ENCODE measurements at places on chromosomes 16 and 17.

- no peak for DNase-seq
These were observed 155.4 kb upstream of the FOXF1 start for GRCh38 chr16:86354641-86355513.

- DNase-seq, result peak; percentile 95
These were observed 12.7 kb upstream of the HASPIN start for GRCh38 chr17:3710951-3711383.

DNA sequence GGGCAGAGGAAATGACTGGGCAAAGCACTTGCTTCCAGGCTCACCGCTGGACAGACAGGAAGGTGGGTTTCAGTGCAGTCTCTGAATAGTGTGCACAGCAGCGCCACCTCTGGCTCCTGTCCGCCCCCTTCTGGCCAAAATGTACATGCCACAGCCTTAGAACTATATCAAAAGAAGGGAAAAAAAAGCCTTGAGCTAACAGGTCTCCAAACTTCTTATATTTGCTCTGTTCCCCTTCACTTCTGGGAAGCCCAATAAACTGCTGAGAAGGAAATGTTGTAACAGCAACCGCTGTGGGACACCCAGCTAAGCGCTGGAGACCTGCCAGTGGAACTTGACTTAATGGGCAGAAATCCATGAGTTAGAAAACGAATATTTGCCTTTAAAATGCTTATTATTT, 17.5 kb downstream of the COG7 start:
- DNase-seq, result peak; percentile 61

GRCh38 chr17:74187761-74188160, 15.7 kb upstream of the RPL38 start:
- DNase-seq, result no peak

GRCh38 chr16:85718682-85719081, 29.9 kb upstream of the GINS2 start:
- DNase-seq, result no peak

DNA sequence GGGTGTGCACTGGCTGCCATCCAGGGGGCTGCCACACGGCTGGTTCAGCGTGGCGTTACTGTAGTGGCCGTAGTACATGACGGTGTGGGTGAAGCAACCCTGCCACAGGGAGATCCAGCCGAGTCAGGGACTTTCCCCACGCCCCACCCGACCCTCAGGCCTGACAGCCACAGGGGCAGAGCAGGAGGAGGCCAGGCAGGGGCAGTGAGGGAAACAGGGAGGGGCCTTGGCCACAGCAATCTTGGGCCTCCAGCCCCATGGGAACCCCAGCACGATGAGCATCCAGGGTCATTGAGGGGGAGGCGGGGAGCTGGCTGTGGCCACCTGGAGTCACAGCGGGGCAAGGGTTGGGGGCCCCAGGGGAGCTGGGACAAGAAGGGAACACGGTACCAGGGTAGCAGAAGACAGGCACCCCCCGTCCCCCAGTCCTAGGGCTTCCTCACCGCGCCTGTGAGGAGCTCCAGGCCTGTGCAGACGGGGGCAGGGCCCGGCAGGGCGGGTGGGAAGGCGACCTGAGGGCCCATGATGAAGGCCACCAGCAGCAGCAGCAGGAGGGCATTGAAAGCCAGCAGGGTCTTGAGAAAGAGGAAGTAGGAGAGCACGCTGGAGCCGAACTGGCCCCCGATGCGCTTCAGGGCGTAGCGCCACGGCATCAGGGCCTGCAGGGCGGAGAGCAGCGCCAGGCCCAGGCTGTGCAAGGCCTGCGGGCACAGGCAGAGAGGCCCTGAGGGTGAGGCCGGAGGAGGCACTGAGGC, 4.3 kb downstream of the TMC6 start:
- no peak for DNase-seq

- DNase-seq, result no peak
These were observed 1.0 kb downstream of the SLC16A6 start for GRCh38 chr17:68289936-68290267.

GRCh38 chr16:48385253-48386150, at the start of gene SIAH1:
TSS of gene SIAH1 (minus strand) at chr16:48385413. CDS start at chr16:48362428, 22,985 bp downstream.
- peak; percentile 46 for DNase-seq

GRCh38 chr17:77749321-77749751, 209.2 kb upstream of the TNRC6C start:
- DNase-seq, result no peak

DNA sequence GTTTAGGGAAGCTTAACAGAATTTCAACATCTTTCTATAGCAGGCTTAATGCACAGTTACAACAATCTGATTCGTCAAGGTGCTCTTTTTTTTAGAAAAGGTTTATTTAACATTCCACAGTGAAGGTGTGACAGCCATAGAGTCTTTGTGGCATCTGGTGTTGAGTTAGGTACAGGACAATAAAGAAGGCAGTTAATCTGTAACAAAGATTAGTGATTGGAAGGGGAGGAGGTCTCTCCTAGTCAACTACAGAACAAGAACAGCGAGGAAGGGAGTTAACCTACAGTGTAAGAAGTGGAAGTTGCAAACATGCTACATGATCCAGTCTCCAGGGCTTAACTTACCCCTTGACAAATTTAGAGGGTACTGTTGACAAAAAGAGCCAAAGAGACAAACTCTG, 3.0 kb upstream of the ZDHHC7 start:
- DNase-seq, result no peak

DNA sequence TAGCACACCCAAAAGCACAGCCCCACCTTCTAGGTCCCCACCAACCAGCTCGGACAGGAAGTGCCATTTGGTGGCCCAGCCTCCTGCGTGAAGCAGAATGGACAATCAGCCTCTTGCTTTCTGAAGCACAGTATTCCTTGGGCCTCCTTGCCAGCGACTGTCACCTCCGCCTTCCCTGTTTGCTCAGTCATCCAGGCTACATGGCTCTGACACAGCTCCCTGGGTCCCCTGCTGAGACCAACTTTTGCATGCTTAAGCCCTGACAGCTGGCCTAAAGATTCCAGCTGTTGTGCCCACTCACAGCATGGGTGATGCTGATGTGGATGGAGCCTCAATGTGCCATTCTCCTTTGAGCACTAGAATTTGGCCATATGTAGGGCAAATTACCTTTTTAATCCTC, 4.5 kb upstream of the CACNG5 start:
- DNase-seq, result no peak

DNA sequence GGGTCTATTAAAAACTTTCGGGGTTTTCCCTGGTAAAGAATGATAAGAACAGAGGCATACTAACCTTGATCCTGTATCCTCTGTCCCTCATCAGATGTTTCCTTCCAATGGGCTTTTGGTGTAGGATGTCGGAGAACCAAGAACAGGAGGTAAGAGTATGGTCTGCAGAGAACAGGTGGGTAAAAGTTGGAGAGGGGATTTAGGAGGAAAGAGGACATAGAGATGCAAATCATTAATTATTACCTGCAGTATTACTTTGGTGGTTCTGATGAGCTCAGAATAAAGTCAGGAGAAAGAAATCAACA, 4.3 kb downstream of the SNX11 start:
- DNase-seq, result no peak

- DNase-seq, result no peak
These were observed 43.6 kb upstream of the CACNG5 start for GRCh38 chr17:66791347-66791746.

GRCh38 chr16:533391-534123, 6.0 kb downstream of the CAPN15 start:
- no peak for DNase-seq

- DNase-seq, result no peak
These were observed 126.4 kb downstream of the SALL1 start for GRCh38 chr16:51024703-51025102.

DNA sequence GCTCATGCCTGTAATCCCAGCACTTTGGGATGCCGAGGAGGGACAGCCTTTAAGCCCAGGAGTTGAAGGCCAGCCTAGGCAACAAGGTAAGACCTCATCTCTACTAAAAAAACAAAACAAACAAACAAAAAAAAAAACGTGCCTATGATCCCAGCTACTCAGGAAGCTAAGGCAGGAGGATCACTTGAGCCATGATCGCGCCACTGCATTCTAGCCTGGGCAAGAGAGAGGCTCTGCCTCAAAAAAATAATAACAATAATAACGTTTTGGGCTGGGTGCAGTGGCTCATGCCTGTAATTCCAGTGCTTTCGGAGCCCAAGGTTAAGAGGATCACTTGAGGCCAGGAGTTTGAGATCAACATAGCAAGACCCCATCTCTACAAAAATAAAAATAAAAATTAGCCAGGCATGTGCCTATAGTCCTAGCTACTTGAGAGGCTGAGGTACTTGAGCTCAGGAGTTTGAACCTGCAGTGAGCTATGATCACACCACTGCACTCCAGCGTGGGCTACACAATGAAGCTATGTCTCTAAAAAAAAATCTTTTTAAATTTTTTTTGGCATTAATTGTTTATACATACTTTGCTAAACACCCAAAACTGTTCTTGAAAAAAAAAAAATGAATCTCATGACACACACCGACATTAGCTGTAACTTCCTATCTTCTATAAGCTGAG, 3.3 kb downstream of the PHLPP2 start:
- DNase-seq, result no peak

GRCh38 chr17:59504821-59505220, 60.6 kb upstream of the DHX40 start:
- no peak for DNase-seq
